ENCODE measurements at places on chromosomes 3 and 15.

- H3K27me3 ChIP-seq = peaks cover 2% of the 10 kb centered on the region
- DNase-seq = no peak
- H3K36me3 ChIP-seq = peaks cover 10% of the 10 kb centered on the region
Measured at GRCh38 chr15:63287109-63287508, 9.7 kb downstream of the APH1B start.

DNA sequence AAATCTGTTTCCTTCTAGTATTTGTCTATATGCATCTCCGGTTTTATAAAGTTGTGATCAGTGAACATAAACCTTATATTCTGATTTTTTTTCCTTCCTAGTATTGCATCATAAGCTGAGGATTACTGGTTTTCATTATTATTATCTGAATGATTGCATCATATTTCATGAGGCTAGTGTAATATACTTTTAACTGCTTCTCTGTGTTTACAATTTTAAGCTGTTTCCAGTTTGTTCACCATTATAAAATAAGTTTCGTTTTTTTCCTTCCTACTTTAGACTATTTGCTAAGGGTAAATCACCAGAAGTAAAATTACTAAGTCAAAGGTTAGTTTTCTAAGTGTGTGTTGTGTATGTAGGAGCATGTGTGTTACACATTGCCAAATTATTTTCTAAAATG lies 20.2 kb downstream of the SEMA6D start:
- H3K27me3 ChIP-seq = no peaks in the 10 kb centered on the region
- H3K4me3 ChIP-seq = no peak overlapping the region
- peaks cover 30% of the 10 kb centered on the region for H3K36me3 ChIP-seq
- H3K4me1 ChIP-seq = peaks cover 45% of the 10 kb centered on the region
- no peak overlapping the region for H3K27ac ChIP-seq
- no peak for DNase-seq

- DNase-seq = no peak
- H3K27me3 ChIP-seq = peaks cover 11% of the 10 kb centered on the region
- H3K4me3 ChIP-seq = no peak overlapping the region
- H3K4me1 ChIP-seq = peaks cover 11% of the 10 kb centered on the region
Measured at GRCh38 chr3:45043728-45044299, 17.7 kb downstream of the CLEC3B start.

DNA sequence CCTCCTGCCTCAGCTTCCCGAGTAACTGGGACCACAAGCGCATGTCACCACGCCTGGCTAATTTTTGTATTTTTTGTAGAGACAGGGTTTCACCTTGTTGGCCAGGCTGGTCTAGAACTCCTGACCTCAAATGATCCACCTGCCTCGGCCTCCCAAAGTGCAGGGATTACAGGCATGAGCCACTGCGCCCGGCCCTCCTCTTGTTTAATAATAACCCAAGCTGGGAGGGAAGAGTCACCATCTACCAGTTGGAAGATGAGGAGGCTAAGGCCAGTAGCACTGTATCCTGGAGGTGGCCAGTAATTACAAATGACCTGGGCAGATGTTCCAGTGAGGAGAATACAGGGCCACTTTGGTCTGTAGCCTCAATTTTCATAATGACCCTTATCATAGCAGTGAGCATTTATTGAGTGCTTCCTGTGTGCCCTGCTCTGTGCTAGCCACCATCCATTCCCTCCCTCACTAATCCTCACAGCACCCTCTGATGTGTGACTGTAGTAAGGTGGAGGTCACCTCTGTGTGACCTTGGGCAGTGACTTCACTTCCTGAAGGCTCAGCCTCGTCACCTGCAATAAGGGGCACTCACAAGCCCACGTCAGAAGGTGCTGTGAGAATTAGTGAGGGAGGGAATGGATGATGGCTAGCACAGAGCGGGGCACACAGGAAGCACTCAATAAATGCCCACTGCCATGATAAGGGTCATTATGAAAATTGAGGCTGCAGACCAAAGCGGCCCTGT lies 64.2 kb downstream of the ABTB1 start:
- H3K4me3 ChIP-seq = no peak overlapping the region
- H3K27me3 ChIP-seq = no peaks in the 10 kb centered on the region
- H3K4me1 ChIP-seq = peaks cover 44% of the 10 kb centered on the region
- no peak overlapping the region for H3K27ac ChIP-seq

- no peaks in the 10 kb centered on the region for H3K27me3 ChIP-seq
- no peak for DNase-seq
- H3K27ac ChIP-seq = no peak overlapping the region
- H3K4me3 ChIP-seq = no peak overlapping the region
- no peaks in the 10 kb centered on the region for H3K4me1 ChIP-seq
- no peaks in the 10 kb centered on the region for H3K36me3 ChIP-seq
Measured at GRCh38 chr3:111236836-111237713, 165.5 kb downstream of the NECTIN3 start.

DNA sequence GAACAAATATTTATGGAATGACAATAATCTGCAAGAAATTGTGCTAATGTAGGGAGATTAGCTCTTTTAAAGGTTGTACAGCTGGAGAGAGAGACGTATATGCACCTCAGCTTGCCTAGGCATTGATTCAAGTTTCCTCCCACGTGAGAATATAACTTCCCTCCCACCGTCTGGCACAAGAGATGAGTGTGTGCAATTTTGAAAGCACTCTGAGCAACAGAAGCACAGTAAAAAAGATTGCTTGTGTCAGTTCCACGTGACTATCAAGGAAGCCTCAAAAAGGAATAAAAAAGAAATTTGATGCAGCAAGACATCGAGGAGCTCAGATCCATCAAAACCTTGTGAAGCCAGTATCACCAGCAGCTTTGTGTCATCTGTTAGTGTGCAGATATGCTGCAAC lies 435.3 kb downstream of the TUSC7 start:
- no peak overlapping the region for H3K27ac ChIP-seq
- H3K4me3 ChIP-seq = no peak overlapping the region

Data from nephron progenitor cell (in vitro differentiated cells).